GM23338 (cell line): ENCODE measurements at places on chromosomes 16 and 17. TPM values are rescaled to one million over a fixed set of nuclear protein-coding genes. Genes with fewer than 3 reads are reported as not detected.
A peak's percentile ranks its signal among the peaks of the same experiment; 100 is the strongest.

- DNase-seq, result peak; percentile 36
- H3K27ac ChIP-seq, result peak overlapping the region; percentile 90
- peaks cover 16% of the 10 kb centered on the region for H3K4me1 ChIP-seq
- H3K27me3 ChIP-seq, result no peaks in the 10 kb centered on the region
- peaks cover 16% of the 10 kb centered on the region for H3K36me3 ChIP-seq
These were observed 561 bp upstream of the HERPUD1 start for GRCh38 chr16:56931271-56931891.

DNA sequence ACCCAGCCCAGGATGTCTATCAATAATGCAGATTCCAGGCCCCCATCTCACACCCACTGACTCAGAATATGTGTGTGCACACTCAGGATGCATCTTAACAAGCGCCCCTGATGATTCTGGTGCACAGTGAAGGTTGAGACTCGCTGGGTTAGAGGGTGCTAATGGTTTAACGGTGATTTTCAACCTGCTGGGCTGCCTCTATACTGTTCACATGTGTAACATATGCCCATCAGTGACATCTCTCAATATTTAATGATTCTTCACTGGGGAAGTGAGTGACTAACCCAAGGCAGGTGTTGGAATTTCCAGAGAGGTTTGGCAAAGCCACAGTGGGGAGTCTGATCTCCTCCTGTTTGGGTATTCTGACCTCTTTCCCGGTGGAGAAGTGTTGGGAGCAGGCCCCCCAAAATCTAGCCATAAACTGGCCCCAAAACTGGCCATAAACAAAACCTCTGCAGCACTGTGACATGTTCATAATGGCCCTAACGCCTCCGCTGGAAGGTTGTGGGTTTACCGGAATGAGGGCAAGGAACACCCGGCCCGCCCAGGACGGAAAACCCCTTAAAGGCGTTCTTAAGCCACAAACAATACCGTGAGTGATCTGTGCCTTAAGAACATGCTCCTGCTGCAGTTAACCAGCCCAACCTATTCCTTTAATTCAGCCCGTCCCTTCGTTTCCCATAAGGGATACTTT, 4.1 kb upstream of the DOC2B start:
- DNase-seq, result no peak
- H3K27ac ChIP-seq, result no peak overlapping the region
- no peak overlapping the region for H3K4me3 ChIP-seq
- H3K27me3 ChIP-seq, result peaks cover 28% of the 10 kb centered on the region
- H3K36me3 ChIP-seq, result no peaks in the 10 kb centered on the region

GRCh38 chr16:80899809-80900592, 95.6 kb upstream of the CDYL2 start:
- H3K4me3 ChIP-seq, result no peak overlapping the region
- H3K27ac ChIP-seq, result no peak overlapping the region
- no peak for DNase-seq
- no peaks in the 10 kb centered on the region for H3K27me3 ChIP-seq
- no peaks in the 10 kb centered on the region for H3K4me1 ChIP-seq
- no peaks in the 10 kb centered on the region for H3K36me3 ChIP-seq

- H3K27ac ChIP-seq, result no peak overlapping the region
- no peaks in the 10 kb centered on the region for H3K36me3 ChIP-seq
- H3K4me3 ChIP-seq, result peak overlapping the region; percentile 91
- DNase-seq, result peak; percentile 43
- H3K27me3 ChIP-seq, result no peaks in the 10 kb centered on the region
These were observed 308 bp downstream of the GTF3C1 start for GRCh38 chr16:27549464-27549745.

DNA sequence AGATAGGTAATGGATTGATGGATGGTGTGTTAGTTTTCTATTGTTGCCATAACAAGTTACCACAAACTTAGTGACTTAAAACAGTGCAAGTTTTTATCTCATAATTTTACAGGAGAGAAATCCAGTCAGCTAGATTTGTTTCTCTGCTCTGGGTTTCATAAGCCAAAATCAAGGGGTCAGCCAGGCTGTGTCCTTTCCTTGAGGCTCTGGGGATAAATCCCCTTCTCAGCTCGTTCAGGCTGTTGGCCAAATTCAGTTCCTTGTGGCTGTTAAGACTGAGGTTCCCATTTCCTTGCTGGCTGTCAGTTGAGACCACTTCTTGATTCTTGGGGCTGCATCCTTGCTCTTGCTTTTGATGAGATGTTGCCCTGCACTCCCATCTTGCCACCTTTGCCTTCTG, 204.9 kb upstream of the CDH13 start:
- H3K4me1 ChIP-seq, result no peaks in the 10 kb centered on the region
- DNase-seq, result no peak
- no peaks in the 10 kb centered on the region for H3K27me3 ChIP-seq
- no peak overlapping the region for H3K4me3 ChIP-seq

DNA sequence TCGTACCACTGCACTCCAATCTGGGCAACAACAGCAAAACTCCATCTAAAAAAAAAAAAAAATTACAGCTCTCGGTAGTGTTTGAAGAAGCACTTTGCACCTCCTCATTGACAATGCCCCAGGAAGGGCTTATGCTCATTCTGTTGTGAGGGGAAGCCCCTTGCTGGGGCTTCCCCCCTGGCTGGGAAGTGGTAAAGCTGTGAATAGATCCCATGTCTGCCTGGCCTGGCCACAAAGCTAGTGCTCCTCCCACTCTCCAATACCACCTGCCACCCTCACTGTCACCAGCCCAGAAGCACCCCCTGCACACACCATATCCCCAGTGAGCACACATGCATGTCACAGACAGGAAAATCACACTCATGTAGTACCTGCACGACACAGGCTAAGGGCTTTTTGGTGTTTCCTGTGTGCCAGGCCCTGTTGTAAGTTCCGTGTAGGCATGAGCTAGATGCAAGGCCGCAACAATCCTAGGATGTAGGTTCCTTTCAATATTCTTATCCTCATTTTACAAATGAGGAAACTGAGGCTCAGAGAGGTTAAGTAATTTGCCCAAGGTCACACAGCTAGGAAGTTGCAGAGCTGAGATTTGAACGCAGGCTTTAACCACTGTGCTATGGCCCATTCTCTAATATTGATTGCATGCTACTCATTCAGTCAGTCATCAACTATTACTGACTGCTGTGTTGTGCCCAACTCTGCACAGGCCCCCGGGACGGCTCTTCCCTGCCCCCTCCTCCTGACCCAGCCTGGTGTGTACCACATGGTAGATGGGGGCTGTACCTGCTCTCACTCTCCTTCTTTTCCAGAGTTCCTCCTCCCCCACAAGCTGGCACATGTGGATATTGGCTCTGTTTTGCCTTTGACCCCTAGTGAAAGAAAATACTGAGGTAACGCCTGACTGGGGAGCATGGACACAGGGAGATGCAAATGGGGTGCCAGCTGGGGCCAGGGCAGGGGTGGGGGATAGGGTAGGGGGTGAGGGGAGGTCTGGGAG, 11.9 kb upstream of the COL1A1 start:
- DNase-seq, result peak; percentile 60
- no peak overlapping the region for H3K4me3 ChIP-seq
- H3K36me3 ChIP-seq, result no peaks in the 10 kb centered on the region
- H3K27ac ChIP-seq, result no peak overlapping the region
- peaks cover 28% of the 10 kb centered on the region for H3K4me1 ChIP-seq

GRCh38 chr16:679814-680624, at the start of gene STUB1:
Gene STUB1 (plus strand): TSS chr16:680410. CDS start chr16:680526, 116 bp downstream.
- DNase-seq, result peak; percentile 95
- no peaks in the 10 kb centered on the region; the same call in 1 of the 2 replicates for H3K36me3 ChIP-seq
- H3K27ac ChIP-seq, result no peak within 1 kb of the TSS
- no peaks in the 10 kb centered on the region for H3K27me3 ChIP-seq
- H3K4me3 ChIP-seq, result peak within 1 kb of the TSS; percentile 71

DNA sequence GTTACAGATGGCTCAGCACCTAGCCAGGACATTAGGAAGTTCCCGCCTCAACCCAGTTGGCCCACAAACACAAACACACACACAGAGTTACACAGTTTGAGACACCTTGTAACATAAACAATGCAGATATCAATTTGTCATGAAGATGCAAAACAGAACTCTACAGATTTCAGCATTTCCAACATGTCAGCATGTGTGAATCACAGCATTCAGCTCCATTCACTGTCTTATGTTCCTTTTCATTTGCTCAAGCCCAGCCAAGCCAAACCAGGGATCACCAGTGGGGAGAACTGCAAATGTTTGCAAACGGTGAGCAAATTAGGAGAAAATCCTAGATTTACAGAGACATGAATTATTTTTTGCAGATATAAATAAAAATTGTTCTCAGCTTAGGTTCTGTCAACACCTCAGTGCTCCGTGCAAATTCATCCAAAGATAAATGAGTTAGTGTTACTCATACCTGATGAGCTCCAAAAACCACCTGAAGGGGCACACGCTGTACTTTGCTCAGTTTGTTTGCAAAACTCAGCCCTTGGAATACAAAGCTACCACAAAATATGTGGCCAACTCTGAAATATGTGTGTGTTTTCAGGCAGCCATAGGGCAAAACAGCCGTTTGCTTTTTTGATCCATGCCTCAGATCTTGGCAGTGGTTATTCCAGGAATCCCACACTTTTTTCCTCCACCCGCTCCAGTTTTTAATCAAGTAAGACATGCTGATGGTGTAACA, 16.3 kb upstream of the COX10 start:
- H3K36me3 ChIP-seq, result no peaks in the 10 kb centered on the region
- no peaks in the 10 kb centered on the region for H3K4me1 ChIP-seq
- H3K27me3 ChIP-seq, result no peaks in the 10 kb centered on the region
- H3K4me3 ChIP-seq, result no peak overlapping the region
- no peak overlapping the region for H3K27ac ChIP-seq
- no peak for DNase-seq

DNA sequence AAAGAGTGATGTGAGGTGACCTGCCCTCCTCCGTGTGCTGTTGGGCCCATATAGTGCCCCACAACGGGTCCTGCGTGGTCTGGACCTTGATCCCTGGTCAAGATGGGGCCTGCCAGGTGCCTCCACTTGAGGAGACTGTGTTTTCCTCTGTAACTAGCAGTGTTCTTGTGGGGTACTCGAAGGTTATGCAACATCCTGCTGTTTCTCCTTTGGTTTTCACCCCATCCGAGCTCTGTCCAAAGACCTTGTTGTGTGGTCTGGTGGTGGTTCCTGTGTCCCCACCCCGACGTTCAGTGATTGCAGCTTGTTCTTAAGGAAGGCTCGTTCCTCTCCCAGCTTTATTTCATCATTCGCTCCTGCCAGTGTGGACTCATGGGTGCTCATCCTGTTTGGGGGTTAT, 38.7 kb upstream of the ZNF750 start:
- H3K36me3 ChIP-seq, result no peaks in the 10 kb centered on the region
- no peaks in the 10 kb centered on the region for H3K27me3 ChIP-seq
- no peaks in the 10 kb centered on the region for H3K4me1 ChIP-seq

DNA sequence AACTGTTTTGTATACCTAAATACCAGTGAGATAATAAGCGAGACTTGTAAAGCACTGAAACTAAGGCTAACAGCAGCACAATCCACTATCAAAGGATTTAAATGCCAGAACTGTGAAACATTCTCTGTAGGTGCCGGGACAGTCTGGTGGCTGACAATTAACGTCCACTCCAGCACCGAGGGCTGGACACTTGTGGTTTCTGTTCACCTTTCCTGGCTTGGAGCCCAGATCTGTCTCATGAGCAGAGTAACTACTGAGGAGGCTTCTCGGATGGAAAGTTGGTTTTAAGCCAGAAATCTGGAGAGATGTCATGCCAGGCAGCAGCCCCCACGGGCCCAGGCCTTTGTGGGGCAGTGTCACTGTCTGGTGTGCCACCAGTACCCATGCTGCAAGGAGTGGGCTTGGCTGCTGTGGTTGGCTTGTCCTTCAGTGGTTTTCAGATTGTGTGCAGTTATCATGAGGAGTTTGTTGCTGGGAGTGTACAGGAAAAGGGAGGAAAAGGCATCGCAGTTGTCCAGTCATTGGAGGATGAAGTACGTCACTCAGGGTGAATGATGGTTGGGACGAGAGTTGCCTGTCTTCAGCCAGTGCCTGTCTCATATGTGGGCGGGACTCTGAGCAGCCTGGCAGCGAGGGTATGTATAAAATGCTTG, 35.5 kb downstream of the UBN1 start:
- no peak for DNase-seq
- H3K27ac ChIP-seq, result no peak overlapping the region
- no peak overlapping the region for H3K4me3 ChIP-seq
- H3K4me1 ChIP-seq, result no peaks in the 10 kb centered on the region
- no peaks in the 10 kb centered on the region for H3K27me3 ChIP-seq

SEZ6 gene
- total RNA-seq, result 3.1 and 6.5 TPM in 2 replicates

NPIPA3 gene
- total RNA-seq, result 3.7 and 5.7 TPM in 2 replicates

TMC8 gene
- total RNA-seq, result 1.2 and 2.2 TPM in 2 replicates

FBXL16 gene
- total RNA-seq, result 10.6 and 12.6 TPM in 2 replicates
